Prostate gland (tissue), 2 donors: ENCODE measurements at places on chromosomes 3 and 15. TPM values are rescaled to one million over a fixed set of nuclear protein-coding genes. Genes with fewer than 3 reads are reported as not detected.

ZBED2 gene
- total RNA-seq, result not detected

CPNE9 gene
- total RNA-seq, result not detected

NEK11 gene
- total RNA-seq, result 14.0 TPM

LRIG1 gene
- total RNA-seq, result 119 TPM

GOLGA8T gene
- not detected for total RNA-seq

SLC22A14 gene
- total RNA-seq, result 1.5 TPM

SLCO3A1 gene
- 35.3 TPM for total RNA-seq

GATA2 gene
- 181 TPM for total RNA-seq

TJP1 gene
- 88.4 TPM for total RNA-seq

B4GALT4 gene
- total RNA-seq, result 19.0 TPM

GOLGA8S gene
- total RNA-seq, result 0.05 TPM

LRTM1 gene
- 2.0 TPM for total RNA-seq

CHRM5 gene
- total RNA-seq, result 0.11 TPM

TXNRD3 gene
- total RNA-seq, result 14.4 TPM

STAC gene
- total RNA-seq, result 10.6 TPM
